Activated CD4-positive, CD25-positive, alpha-beta regulatory T cell treated with anti-CD3 and anti-CD28 coated beads, Interleukin-2, amount 50 U/mL, for 24 hours (primary cell): ENCODE measurements at places on chromosomes 16 and 17.

GRCh38 chr16:1911467-1912214 lies 6.6 kb downstream of the HS3ST6 start:
- no peak for ATAC-seq

GRCh38 chr16:84593825-84594724 lies 23.8 kb downstream of the COTL1 start:
- peak; percentile 84 for ATAC-seq

DNA sequence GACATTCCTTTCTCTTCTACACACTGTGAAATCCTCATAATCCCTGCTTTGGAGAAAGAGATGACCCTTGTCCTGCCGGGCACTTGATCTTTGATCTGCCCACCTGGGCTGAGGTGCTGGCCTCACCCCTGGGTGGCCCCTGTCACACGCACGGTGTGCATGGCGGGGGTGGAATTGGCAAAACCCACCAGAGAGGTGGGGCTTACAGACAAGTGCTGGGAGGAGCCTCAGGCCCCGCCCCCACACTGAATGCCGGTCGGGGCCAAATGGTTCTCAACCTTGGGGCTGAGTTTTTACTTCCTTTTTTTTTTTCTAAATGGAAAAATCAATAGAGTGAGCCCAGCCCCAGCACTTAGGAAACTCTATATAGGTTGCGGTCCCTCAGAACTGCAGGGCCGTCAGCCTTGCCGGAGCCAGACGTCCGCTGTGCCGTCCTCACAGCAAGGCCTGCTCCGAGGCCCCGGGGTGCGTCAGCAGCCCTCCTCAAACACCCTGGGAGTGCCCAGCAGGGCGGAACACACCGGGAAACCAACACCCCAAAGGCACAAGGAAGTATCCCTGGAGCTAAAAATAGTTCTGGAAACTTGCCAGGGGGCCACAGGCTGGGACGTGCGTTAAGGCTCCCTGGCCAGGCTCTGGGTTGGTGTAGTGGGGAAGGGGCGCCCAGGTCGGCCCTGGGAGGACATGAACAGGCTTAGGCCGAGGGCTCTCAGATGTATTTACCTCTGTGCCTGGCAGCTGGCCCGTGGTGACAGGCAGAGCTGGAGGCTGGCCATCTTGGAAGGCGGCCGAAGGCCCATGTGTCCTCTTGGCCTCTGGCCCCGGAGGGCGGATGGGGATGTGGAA lies 11.0 kb downstream of the GPRC5C start:
- ATAC-seq: peak; percentile 39

- no peak for ATAC-seq
Measured at GRCh38 chr16:82991966-82992675, 365.4 kb downstream of the CDH13 start.

GRCh38 chr17:4509923-4510617 lies 11.4 kb downstream of the SPNS2 start:
- ATAC-seq: no peak

DNA sequence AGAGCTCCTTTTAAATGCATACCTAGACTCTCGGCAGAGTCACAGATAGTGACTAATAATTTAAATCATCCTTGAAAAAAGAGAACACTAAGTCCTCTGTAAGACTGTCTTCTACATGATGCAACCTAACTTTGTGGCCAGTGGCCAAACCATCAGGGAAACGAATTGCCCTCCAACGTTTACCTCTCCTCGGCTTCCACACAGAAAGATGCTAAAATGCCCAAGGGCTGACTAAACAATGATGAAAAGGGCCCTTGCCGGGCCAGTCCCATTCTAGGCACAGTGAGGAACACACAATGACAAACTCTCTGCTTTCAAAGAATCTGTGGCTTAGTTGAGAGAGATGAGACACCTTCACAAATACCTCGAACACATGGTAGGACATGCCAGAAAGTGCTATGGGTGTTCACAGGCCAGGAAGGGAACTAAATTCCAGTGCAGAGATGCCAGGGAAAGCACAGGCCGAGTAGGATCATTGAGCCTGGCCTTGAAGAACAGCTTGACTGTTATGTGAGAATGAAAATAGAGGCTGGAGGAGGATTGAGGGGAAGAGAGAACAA lies 35.3 kb upstream of the PITPNM3 start:
- no peak for ATAC-seq

DNA sequence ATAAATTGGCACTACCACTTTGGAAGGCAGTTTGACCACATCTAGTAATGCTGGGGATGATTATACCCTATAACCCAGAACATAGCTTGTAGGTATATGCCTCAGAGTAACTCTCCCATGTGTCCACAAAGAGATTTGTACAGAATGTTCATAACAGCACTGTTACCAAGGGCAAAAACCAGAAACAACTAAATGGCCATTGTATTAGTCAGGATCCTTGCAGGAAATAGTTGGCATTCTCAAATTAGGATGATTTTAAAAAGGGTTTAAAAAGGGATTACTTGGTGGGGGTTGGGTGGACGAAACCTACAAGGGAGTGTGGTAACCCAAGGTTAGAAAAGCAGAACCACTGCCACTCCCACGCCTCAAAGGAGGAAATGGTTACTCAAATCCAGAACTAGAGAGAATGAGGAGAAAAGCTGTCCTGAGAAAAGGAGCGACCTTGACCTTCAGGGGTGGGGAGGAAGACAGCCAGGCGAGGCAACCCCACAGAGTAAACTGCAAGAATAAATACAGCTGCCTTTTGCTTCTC lies 2.1 kb downstream of the CPPED1 start:
- ATAC-seq: no peak

- ATAC-seq: no peak
Measured at GRCh38 chr16:81951564-81951963, 59.7 kb downstream of the SDR42E1 start.

DNA sequence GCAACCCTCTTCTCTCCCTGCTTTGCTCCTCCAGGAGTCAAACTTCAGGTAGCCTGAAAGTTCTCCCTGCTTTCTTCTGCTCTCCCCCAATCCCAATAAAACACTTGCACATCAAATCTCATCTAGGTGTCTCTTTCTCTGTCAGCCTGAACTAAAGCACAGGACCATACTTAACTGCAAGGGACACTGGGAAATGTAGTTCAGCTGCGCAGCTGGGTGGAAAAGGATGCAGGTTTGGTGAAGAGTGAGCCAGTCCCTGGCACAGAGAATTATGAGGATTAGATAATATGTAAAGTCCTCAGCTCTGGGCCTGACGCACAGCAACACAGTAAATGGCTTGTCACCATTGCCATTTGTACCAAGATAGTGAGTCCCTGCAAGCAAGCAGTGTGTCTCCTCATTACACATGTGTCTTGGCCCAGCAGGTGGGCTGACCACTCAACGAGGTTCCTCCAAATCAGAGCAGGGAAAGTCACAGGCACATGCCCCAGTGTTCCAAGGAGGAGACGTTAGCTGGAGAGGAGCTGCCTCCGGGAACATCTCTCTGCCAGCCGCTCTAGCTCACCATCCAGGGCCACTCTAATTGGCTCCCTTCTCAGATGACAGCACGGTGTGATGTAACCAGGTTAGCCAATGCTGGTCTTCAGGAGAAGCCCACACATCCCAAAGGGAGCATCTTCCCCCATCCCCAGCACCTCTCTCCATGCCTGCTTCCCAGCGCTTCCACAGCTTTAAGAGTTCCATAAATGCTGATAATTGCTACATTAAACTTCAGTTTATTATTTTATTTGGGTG lies 29.7 kb upstream of the IRX3 start:
- no peak for ATAC-seq

DNA sequence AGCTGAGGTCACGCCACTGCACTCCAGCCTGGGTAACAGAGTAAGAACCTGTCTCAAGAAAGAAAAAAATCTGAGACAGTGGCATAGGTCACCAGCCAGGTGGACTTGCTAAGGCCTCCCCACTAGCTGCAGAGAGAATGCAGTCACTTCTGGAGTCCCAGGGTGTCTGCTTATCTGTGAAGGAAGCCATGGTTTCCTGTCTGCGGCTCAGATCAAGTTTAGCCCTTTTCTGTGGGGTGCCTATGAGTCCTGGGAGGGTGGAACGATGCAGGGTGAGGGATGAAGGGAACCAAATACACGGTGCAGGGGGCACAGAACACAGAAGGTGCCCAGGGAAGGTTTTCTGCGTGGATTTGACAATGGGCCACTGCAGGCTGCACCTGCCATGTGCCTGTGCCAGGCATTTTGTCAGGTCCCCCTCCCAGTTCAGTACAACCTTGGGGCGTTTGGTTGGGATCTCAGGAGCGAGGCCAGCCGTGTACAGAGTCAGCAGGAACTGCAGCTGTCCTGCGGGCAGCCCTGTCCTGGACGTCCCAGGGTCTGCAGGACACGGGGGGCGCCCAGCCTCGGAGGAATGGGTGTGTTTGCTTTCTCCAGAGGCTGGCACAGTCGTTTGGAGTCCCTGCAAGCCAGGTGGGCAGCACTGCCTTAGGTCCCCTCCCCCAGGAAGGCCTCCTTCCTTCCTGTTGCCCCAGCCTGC lies 41.8 kb downstream of the RAB11FIP4 start:
- peak; percentile 47 for ATAC-seq

GRCh38 chr16:69404275-69404805 lies 18.5 kb upstream of the TERF2 start:
- ATAC-seq: no peak

- ATAC-seq: no peak
Measured at GRCh38 chr17:49516180-49516579, 21.1 kb downstream of the NGFR start.

GRCh38 chr17:30292286-30292858 lies 628 bp upstream of the BLMH start:
- ATAC-seq: no peak

DNA sequence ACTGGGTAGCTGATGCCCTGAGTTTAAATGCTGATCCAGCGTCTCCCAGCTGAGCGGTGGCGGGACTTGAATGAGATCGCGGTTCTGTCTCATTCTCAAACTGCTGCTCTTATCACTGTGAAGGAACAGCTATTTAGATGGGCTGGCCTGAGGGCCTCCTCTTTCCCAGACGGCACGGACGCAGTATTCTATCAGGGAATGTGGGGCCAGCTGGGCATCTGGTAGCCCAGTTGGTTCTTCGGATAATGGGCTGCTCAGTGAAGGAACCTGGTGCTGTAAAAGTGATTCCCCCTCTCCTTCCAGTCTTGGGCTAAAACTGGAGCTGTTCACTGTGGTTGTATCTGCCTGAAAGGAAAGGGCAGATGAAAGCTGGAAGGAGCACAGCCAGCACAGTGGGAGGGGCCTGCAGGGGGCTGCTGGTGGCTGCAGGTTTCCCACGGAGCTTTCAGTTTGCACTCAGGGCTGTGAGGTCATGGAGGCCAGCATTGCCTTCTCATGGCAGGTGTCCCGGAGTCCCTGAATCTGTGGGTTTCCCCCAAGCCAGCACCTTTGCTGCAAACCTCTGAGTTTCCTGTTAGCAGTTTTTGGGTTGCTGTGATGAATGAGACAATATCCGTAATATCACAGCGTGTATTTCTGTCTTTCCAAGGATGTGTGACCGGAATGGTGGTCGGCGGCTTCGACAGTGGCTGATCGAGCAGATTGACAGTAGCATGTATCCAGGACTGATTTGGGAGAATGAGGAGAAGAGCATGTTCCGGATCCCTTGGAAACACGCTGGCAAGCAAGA lies 3.6 kb downstream of the IRF8 start:
- ATAC-seq: peak; percentile 59

- peak; percentile 85 for ATAC-seq
Measured at GRCh38 chr17:39209317-39210092, 9.4 kb downstream of the RPL19 start.

DNA sequence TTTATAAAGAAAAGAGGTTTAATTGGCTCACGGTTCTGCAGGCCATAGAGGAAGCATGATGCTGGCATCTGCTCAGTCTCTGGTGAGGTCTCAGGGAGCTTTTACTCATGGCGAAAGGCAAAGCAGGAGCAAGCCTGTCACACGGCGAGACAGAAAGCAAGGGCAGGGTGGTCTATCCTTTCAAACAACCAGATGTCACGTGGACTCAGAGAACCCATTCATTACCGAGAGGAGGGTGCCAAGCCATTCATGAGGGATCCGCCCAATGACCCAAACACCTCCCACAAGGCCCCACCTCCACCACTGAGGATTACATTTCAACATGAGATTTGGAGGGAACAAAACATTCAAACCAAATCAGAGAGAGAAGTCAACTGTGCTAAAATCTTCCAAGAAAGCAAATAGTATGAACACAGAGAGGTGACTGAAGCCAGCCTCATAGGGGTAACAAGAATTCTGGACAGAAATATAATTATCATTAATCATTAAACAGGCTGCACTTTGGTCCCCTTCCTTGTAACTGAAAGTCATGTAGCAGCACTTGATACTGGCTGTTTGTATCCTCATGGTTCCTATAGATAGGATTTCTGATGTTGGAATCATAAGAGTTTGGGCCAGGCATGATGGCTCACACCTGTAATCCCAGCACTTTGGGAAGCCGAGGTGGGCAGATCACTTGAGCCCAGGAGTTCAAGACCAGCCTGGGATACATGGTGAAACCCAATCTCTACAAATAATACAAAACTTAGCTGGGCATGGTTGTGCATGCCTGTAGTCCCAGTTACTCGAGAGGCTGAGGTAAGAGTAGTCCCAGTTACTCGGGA lies 52.5 kb upstream of the B4GALNT2 start:
- ATAC-seq: no peak

DNA sequence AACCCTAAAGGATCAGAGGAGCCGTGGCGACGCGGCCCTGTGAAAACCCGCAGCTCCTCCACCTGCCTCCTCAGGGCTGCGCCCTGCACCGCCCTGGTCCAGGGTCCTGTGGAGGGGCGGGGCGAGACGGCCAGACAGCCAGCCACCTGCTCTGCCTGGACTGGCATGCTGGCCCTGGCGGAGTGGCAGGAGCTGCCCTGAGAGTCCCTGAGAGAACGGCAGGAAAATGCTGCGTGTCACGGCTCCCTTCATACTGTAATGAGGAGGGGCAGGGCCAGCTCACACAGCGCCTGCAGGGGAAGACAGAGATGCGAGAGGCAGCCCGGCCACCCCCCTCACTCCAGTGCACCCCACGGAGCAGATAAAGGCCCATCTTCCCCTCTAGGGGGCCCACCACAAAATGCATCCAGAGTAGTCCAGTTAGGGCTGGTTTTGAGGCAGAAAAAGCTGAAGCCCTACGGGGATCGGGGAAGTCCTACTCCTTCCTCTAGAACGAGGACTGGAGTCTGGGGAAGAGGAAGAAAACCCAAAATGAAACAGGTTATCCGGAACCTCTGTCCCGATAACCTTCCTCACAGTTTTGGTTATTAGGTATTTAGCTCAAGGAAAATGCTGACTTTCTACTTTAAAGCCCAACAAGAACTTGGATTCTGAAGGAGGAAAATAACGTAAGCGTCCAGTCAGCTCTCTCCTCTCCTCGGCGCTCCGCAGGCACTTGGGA lies 97.6 kb upstream of the DNAH17 start:
- no peak for ATAC-seq

GRCh38 chr17:60904582-60904981 lies 226.9 kb downstream of the BCAS3 start:
- ATAC-seq: no peak

DNA sequence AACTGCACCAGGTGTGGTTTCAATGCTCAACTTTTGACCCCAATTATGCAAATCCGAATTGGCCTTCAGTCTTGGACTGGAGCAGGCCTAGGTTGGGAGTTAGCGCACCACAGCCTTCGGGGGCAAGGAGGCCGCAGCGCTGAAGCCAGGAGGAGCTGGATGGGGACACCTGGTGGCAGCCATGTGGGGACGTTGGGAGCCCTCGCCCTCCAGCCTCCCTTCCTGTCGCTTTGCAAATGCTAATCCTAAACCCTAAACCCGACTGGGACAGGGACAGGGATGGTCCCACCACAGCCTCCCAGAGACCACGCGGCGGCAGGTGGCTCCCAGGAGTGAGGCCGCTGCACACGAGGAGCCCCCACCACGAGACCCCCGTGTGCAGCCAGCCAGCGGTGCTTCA lies 58.7 kb downstream of the KLHDC4 start:
- ATAC-seq: no peak

GRCh38 chr17:7631398-7632380 lies 1.8 kb downstream of the SHBG start:
- no peak for ATAC-seq
